ENCODE measurements at places on chromosomes 4 and X. TPM values are rescaled to one million over a fixed set of nuclear protein-coding genes. Genes with fewer than 3 reads are reported as not detected.

DNA sequence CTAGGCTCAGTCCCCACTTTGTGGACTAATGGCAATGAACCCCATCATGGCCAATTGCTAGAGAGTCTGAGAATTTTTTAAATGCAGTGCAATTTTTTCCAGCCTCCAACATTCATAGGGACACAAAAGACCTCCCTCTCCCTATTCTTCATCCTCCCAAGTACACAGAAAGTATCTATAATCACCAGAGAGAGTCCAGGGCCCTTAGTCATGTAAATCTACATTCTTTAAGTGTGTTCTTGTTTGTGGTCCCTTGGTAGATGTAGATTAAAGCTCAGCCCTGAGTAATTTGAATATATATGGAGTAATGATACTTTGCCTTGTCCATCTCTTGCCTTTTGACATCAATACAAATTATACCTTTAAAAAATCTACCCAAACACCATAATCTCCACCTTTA is 51.3 kb upstream of the ATXN3L start:
- no peak for DNase-seq

GRCh38 chr4:3037957-3038461 is 36.3 kb downstream of the HTT-AS start:
- DNase-seq, result no peak

MAGEA11 gene
- total RNA-seq, result not detected

GRCh38 chr4:122212880-122213279 is 60.7 kb downstream of the BLTP1 start:
- no peak for DNase-seq

TBX22 gene
- not detected for total RNA-seq

DNA sequence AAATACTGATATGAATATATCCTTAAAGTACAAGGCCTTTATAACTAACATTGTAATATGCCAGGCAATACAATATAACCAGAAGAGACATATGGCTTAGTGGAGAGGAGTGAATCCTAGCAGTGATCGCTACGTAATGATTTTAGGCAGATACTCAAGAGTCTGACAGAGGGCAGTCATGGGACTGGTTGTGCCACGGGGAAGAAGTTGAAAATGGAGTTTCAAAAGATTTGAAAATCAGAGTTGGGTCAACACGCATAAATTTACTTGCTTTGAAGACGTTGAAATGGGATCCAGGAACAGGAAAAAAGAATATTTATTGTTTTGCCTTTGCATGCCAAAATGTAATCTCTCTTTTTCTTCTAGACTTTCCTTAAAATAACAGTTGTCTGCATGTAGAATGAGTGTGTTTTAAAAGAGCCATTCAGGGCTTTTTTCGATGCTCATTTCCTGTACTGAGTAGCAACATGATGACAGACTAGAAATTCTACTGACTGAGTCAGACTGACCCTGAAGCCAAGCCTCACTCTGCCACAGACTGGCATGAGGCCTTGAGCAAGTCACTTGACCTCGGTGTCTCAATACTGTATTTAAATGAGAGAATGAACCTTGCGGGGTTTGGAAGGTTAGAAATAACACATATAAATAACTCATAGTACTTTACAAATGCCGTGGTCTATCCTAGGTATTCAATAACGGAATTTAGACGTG is 8.1 kb upstream of the SMS start:
- DNase-seq, result no peak

GRCh38 chrX:531611-531936 is 99.0 kb upstream of the SHOX start:
- DNase-seq, result no peak

DNA sequence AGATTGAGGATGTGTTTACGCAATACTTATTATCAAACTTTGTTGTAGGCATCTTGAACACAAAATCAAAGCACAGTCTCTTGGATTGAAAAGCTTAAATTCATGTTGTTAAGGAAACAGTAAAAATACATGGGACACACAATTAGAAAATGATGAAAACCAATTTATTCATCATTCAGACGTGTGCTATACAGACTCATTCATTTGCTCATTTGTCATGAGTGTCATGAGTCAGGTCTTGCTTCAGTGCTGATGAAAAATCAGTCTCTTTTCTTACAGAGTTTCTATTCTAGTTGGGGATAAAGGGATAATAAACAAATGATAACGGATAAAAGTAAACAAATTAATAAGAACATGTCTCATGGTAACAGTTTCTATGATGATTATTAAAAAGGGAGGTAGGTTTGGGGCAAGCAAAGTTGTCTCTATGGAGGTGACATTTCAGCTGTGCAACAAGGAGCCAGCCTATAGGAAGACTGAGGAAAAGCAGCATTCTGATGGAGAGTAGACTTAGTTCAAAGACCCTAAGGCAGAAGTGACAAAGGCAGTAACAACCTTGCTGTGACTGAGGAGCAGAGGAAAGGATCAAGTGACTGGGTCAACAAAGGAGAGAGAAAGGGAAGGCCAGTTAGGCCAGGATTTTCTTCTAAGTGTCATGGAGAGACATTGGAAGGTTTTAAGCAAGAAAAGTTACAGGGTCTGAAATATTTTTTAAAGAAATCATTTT is 224.0 kb upstream of the HHIP start:
- DNase-seq, result no peak

FAM53A gene
- 9.5 TPM for total RNA-seq

MOSPD2 gene
- total RNA-seq, result 19.1 TPM

- DNase-seq, result no peak
Measured at GRCh38 chr4:88240297-88240714, 44.1 kb downstream of the PPM1K start.

DNA sequence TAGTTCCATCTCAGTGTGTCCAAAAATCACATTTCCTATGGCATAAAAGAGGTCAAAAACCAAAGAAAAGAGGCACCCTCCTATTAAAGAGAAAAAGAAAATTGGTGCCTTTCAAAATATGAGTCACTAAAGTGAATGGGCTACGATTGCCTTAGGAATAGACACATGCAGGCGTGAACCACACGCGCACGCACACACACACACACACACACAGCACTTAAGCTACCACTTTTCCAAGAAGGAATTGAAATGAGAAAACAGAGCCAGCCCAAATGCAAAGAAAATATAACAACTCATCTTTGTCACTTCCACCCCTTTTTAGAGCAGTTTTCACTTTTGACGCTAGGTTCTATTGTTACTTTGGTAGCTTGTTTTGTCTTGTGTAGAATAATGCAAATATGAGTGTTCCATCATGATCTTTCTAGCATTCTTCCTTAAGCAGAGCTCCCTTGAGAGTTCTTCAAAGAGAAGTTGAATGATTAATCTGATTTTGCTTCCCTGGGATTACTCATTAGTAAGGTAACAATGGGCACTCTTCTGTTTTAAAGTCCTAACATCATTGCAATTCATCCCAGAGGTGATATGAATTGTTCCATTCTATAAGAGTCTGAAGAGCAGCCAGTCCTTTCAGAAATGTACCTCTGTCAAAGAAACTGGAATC is 239.2 kb upstream of the GNPDA2 start:
- no peak for DNase-seq

LEF1 gene
- 3.1 TPM for total RNA-seq

DNA sequence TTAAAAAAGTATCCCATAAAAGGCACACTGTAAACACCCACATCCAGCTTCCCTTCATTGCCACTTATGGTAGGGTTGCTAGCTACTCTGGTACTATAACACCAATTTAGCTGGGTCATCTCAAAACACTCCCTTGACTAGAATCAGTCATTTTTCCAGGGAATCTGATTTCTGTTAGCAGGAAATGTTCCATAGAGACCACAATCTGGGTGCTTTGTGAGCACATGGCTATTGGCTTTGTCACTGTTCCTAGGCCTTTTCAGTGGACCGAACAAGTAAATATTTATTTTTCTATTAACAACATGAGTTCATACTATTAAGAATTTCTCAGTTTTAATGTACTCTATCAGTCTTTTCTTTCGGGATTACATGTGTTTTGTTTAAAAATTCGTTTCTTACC is 404.7 kb upstream of the GNPDA2 start:
- no peak for DNase-seq

CTAG2 gene
- total RNA-seq, result not detected

HTR2C gene
- not detected for total RNA-seq

GRCh38 chr4:140947506-140947905 is 185.8 kb downstream of the RNF150 start:
- DNase-seq, result no peak

NALF2 gene
- not detected for total RNA-seq

DNA sequence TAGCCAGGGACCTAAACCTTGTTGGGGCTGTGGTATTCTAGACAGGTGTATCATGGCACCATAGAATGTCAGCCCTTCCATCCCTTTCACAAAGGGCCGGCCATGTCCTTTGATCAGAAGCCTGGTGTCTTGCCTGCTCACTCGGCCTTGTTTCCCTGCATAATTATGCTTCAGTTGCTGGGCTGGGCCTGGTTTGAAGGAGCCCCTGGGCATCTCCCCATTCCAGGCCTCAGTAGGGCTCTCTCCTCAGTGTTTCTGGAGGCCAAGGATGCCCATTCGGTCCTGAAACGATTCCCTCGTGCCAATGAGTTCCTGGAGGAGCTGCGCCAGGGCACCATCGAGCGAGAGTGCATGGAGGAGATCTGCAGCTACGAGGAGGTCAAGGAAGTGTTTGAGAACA is 4.5 kb downstream of the PRRG3 start:
- DNase-seq, result no peak

SNCA gene
- total RNA-seq, result 7.9 TPM

KIAA1210 gene
- not detected for total RNA-seq

GRCh38 chr4:23945451-23946017 is 55.7 kb upstream of the PPARGC1A start:
- no peak for DNase-seq

PABPC1L2B gene
- not detected for total RNA-seq

GRCh38 chr4:38819569-38819968 is 15.0 kb upstream of the TLR1 start:
- DNase-seq, result no peak

FGB gene
- total RNA-seq, result not detected

GRCh38 chr4:2059046-2059725 is at the start of gene NAT8L:
NAT8L (plus strand) TSS chr4:2059327; CDS start chr4:2059512, 185 bp downstream.
- DNase-seq, result no peak

DNA sequence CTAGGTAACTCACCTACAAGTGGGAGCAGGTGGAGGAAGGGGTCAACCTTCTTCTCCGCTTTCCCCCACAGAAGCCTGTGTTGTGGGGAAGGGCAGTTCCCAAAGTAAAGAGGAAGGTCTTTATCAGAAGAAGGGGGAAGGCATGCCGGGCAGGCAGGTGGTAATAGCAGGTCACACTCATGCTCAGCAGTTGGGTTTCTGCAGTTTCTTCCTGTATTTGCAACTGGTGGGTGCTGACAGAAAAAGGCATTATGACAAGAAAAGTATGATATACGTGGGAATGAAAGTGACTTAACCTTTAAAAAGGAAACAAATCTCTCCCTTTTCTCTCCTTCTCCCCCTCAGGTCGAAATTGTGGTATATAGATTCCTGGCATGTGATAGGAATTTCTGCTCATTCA is 3.7 kb downstream of the MTMR1 start:
- no peak for DNase-seq

EDA gene
- not detected for total RNA-seq

Data from osteocyte (in vitro differentiated cells).